ENCODE measurements at places on chromosomes 6 and 20.

- no peak for DNase-seq
Observed at GRCh38 chr20:2460752-2461424, 9.7 kb downstream of the SNRPB start.

DNA sequence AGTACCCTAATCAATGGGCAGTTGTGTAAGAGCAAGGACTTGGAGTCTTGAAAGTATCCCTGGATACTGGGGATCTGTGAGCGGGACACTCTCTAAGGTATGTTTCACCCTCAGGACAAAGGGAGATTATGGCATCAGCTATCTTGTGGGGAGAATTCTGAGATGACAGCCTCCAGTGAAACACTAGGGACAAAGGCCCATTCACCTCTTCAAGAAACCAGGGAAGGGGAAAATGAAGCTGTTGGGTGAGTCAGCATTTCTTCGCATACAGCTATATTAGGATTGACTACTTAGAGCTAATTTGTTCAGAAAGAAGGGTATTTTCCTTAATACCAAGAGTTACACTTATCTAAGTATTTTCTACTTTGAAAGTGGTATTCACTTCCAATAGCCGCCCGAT lies 35.9 kb downstream of the OPN5 start:
- no peak for DNase-seq

DNA sequence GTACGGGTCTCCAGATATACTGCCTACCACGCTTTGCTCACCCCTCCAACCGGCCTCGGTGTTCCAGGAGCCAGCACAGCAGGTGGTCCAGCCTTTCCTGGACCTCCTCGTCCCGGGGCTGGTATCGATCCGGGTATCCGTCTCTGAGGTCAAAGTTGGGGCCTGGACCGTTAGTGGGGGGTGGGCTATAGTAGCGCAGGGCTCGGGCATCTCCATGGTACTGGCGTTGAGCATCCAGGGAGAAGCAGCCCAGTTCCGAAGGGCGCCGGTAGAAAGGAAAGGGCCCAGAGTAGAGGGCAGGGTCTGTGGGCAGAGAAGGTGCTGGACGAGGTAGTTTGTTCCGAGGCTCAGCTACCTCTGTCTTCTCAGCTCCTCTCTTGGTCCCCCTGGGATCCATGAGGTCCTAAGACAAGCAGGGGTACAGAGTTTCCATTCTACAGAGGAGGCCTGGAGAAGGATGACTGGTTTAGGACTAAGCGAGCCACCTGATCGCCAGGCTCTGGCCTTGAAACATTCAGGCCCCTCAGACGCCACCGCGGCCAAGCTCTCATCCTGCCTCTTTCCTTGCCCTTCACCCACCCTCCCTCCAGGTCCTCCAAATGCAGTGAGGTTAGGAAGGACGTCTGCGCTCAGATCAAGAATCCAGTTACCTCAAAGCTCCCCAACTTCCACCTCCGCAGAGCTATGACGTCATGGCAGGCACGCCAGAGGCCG lies 502 bp downstream of the DXO start:
- no peak for DNase-seq

DNA sequence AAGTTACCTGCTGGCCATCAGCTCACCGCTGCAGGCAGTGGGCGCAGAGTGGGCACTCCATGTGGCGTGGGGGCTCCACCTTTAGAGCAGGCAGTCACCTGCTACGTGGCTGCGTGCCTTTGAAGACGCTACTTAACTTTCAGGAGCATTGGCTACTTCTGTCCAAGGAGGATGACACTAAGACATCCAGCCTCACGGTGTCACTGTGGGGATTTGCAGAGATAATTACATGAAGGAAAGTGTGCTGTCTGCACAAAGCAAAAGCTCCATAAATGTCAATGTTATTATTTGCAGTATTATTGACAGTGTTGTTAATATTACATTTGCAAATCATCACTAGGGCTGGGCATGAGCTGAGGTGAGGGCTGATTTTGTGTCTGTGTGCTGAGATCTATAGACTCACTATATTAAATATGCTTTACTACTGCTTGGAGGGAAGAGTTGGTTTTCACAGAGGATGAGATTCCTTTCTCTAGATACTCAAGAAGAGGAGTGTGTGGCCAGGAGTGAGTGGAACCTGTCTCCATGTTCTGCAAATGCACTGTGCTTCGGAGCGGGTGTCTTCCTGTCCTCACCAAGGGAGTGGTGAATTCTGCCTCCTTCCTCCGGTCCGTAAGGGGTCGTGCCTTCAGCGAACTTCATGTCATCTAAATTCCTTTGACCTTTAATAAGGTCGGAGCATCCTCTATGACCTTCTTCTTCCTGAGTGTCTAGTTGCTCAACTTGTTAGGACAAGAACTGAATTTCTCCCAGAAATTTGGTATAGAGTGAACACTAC lies 165.8 kb upstream of the SYNDIG1 start:
- peak; percentile 37 for DNase-seq

DNA sequence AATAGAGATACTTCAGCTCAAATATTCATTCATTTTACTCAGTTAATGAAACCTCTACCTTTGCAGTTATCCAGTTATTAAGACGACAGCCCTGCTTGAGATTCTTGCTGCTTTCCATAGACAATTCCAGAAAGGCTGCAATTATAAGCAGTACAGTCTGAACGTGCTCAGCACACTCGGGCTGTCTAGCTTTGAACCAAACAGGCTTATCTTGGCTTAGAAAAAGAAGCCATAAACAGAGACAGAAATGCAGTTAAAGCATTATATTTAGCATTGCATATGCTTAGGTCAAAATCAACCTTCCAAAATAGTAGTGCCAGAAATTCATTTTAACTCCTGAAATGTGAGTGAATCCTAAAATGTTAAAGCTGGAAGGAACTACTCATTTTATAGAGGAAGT lies 204.1 kb upstream of the KCNQ5 start:
- DNase-seq: no peak
